ENCODE measurements at places on chromosomes 1 and 21.

- no peak for DNase-seq
Measured at GRCh38 chr1:211619033-211619996, 40.4 kb upstream of the SLC30A1 start.

DNA sequence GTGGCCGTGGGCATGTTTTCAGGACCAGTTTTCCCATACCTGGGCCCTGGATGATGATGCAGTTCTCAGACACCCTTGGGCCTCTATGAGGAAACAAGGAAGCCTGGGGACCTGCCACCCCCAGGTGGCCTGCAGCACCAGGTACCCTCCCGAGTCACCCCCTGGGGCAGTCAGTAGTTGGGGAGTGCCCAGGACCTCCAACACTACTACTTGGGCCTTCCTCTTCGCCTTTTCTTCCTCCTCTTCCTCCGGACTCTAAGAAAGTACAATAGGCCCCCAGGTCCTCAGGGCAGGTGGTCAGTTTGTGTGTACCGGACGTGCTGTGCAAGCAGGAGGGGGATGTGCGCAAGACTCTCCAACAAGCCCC is 11.9 kb upstream of the SRARP start:
- no peak for DNase-seq

DNA sequence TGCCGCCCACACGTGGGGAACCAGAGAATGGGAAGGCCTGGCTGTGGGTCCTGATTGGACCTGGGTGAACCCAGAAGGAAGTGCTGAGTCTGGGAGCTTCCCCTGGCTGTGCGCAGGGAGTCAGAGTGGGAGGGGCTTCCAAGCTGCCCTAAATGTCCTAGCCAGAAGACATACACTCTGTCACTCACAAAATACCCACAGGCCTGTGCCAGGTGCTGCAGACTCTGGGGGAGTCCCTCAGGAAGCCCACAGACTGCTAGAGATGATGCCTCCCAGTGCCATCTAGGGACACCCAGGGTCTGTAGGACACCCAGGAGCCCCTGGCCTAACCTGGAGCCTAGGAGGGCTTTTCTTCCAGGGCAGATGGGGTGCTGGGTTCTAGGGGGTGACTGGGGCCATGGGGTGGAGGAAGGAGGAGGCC is 33.7 kb upstream of the LRP8 start:
- no peak for DNase-seq

DNA sequence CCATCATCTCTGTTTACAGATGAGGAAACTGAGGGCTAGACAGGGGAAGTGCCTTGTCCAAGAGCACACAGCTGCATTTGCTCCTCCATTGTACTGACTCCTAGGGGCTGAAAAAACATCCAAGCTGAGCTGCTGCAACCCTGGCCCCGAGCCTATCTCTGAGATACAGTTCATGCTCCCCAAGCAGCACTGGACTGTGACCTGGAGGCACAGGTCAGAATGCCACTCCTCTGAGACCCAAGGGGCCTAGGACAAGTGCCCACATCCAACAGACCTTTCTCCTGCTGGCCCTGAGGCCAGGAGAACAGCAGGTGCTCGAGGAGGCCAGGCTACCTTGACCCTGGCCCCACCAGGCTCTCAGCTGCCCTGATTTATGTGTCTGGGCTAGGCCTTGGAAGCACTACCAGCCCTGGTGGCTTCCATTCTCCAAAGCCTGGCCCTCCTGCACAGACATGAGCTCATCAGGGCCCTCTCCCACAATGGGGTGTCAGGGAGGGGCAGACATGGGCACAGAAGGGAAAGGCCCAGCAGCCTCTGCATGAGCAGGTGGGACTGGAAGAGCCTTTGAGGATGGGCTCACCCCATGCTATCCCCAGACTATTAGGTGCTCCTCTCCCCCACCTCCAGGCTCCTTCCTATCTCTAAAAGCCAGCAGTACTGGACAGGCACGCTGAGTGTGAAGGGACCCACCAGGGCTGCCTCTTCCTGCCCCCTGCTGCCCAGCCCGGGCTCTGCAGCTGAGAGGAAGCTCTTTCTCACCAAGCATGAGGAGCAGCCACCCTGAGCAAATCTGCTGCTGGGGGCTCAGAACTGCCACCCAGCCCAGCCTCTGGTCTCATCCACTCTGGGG is 18.8 kb downstream of the ADGRB2 start:
- DNase-seq: no peak

DNA sequence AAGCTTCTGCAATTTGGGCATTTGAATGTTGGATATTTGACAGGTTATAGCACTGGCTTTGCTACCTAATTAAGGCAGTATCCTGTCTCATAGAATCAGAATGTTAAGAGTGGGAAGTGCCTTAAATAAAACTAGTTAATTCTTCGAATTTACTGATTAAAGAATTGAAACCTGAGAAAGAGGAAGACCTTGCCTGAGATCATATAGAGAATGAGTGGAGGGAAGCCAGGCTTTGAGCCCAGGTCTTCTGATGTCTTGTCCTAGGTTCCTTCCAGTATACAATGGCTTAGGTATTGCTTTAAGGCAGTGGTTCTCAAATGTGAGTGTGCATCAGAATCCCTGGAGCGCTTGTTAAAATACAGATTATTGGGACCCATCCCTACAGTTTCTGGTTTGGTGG is 20.9 kb upstream of the SH3BGRL3 start:
- DNase-seq: no peak

GRCh38 chr1:9809100-9809510 is 14.7 kb downstream of the CLSTN1 start:
- DNase-seq: no peak

DNA sequence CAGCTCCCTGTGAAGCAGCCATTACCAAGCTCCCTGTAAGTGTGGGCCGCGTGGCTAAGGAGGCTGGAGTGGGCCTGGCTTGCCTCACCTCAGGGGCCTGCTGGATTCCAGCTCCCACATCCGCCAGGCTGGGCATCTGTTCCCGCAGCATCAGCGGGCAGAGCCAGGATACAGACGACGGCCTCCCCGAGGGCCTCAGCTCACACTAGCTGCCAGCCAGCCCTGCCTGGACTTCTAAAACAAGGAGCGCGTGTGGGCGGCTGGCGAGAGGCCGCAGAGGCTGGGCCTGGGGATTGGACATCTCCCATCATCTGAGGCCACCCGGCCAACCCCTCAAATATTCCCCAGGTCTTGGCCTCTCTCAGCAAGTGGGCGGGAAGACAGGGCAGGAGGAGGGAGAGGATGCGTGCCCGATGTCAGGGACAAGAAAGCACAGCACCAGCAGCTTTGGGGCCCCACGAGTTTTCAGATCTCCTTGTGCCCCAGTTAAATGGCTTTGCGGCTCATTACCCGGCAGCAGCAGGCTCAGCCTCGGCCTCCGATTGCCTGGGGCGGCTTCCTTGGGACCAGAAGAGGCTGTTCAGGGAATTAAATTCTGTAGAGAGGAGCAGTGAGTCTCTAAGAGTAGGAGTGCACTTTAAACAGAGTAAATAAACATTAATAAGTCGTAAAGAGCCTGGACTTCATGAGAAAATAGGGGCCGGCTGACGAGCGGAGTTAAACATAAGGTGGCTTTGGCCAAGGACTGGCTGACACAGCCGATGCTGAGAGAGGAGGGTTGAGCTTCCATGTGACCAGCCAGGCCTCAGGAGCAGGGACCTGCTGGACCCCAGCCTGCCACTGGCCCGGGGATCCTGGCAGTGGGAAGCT is 208.9 kb upstream of the C1orf174 start:
- DNase-seq: no peak

- no peak for DNase-seq
Measured at GRCh38 chr1:182484531-182485257, 34.7 kb downstream of the RGSL1 start.

DNA sequence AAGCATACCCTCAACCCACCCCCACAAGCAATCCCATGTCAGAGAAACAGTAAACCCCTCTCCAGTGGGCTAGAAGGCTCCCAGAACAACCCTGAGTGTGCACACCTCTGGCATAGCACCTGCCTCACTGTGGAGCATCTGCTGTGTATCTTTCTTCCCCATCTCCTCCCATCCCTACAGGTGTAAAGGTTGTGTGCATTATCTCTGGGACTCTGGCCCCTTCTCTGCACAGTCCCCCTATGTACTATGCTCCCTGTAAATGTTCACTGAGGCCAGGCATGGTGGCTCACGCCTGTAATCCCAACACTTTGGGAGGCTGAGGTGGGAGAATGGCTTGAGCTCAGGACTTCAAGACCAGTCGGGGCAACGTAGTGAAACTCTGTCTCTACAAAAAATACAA is 700 bp upstream of the CACNA1S start:
- no peak for DNase-seq

- no peak for DNase-seq
Measured at GRCh38 chr1:202289009-202289408, 52.7 kb downstream of the UBE2T start.

DNA sequence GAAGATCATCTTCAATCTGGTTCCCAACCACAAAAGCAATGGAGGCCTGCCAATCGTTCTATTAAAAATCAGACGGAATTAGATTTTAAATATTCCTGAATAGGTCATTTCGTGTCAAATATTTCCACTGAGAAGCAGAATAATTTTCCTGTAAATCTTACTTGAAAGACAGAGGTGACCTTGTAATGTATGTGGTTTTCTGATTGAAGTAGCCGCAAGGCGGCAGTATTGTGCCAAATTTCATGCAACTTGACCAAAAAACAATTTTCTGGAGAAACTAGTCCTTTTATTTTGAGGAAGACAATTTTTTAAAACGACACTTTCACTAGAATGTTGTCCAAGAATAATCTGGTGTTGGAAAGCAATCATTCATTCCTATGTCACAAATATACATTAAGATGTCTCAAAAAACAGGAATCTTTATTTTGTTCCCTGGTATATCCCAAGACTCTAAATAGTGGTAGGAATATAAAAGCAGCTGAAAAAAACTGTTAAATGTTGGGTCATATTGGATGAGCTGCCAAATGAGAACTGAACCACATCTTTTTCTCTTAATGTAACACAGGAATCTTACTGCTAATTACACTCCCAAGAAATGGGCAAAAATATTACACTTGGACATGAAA is 33.6 kb downstream of the SPAG17 start:
- peak; percentile 49 for DNase-seq

DNA sequence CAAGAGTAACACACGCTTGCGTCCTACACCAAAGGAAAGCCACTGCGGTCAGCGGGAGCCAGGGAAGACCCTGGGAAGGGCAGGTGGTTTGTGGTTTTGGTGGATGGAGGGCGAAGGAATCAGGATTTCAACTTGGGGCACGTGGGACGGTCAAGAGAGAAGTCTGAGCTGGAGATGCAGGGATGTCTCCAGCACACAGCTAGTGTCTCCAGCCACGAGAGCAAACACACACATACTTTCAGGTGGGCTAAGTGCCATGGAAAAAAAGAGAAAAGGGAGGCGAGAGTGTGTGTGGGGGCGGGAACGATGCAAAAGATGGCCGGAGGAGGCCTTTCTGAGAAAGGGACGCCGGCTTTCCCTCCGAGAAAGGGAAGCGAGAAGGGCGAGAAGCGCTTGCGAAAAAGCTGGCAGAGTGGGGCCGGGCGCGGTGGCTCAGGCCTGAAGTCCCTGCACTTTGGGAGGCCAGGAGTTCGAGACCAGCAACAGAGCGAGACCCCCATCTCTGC is 1.4 kb upstream of the SRRM1 start:
- DNase-seq: no peak

- DNase-seq: no peak
Measured at GRCh38 chr1:218490406-218490922, 145.3 kb downstream of the TGFB2 start.

GRCh38 chr1:182617734-182618351 is 13.7 kb upstream of the RGS16 start:
- DNase-seq: no peak

DNA sequence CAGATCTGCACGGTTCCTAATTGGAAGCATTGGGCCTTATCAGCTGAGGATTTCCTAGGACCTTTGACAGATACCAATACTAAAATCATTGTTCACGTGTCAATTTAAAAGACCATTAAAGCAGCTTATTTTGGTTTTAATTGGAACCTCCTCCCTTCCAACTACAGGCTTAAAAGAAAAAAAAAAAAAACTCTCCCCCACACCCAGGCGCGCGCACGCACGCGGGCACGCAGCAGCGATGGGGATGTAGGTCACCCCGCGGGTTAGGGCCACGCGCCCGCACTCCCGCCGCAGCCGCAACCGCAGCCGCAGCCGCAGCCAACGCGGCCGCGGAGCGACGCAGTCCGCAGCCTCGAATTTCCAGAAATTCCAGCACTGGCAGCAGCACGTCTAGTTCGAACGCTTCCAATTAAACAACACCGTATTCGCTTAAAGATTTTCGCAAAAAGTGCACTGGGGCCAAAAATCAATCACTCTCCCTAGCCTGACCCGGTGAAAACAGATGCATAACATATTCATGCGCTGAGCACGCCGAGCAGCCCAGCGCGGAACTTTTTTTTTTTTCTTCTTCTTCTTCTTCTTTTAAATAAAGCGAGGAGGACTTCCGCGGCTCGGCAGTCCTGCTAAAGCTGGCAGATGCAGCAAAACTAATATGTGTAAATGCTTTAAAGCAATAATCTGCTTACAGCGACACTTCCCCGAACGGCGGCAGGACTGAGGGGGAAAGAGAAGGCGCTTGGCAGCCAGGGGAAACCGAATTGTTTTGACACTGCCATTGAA is 13.3 kb upstream of the BARHL2 start:
- no peak for DNase-seq

- no peak for DNase-seq
Measured at GRCh38 chr21:35861661-35862060, 198.7 kb downstream of the SETD4 start.

GRCh38 chr1:230861970-230862595 is 6.2 kb downstream of the C1orf198 start:
- no peak for DNase-seq

DNA sequence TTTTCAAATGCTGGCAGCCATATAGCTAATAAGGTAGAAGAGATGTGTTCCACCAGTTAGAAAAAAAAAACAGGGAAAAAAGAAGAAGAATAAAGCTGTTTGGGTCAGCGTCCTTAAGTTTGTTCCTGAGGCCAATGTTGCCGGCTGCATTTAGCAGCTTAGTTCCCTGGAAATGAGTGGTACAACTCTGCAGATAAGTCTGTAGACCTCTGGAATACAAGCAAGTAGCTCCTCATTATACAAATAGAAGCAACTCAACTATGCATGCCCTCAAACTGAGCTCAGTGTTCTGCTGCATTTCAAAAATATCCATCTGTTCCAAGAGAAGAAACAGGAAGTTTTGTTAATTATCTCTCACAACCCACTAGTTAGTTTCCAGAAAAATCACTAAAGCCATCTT is 181.2 kb upstream of the PKN2 start:
- no peak for DNase-seq
